CD4-positive, alpha-beta T cell treated with Interleukin-17A for 1 hour (primary cell): ENCODE measurements at places on chromosomes 6 and 20.

DNA sequence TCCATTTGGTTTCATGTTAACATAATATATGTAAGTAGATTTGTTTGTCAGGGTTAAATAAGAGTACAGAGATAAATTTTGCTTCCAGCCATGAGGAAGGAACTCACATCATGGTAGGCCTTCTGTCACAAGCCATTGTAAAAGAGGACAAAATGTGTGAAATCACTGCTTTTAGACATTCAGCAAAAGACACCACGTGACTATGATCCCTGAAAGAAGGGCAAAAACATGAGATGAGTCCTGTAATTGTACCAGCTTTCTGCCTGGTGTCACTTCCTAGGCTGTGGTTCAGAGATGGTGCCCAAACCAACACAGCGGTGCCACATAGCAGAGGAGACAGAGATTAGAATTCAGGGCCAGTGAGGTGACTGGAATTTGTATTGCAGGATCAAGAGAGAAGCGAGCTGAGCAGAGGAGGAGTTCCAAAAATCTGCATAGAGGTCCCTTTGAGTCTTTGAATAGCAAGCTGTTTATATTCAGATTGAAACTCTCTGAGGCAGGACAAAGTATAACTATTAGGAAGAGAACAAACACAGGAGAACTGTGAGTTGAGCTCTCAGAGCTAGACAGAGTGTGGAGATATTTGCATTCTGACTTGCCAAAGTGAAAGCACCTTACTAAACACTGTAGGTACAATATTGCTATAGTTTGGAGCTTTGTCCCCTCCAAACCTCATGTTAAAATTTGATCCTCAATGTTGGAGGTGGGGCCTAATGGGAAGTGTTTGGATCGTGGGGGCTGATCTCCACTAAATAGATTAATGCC, 52.6 kb upstream of the PDE7B start:
- DNase-seq = no peak

- no peak for DNase-seq
These were observed 34.1 kb downstream of the ERMARD start for GRCh38 chr6:169785566-169785965.

DNA sequence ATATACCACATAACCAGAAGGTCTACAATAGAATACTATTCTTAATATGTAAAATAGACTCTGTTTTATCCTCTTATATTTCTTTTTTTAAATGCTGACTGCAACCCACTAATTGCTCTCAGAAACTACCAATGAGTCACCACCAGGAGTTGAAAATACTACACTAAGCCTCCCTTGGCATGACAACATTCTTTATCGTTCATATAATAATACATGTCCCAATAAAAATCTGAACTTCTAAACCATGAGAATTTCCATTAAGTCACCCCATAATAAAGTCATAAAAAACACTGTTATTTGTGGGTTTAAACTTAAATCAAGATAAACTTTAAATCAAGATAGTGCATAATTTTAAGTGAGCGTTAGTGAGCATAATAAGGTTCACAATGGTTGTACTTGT, 4.2 kb downstream of the HACE1 start:
- DNase-seq = no peak

DNA sequence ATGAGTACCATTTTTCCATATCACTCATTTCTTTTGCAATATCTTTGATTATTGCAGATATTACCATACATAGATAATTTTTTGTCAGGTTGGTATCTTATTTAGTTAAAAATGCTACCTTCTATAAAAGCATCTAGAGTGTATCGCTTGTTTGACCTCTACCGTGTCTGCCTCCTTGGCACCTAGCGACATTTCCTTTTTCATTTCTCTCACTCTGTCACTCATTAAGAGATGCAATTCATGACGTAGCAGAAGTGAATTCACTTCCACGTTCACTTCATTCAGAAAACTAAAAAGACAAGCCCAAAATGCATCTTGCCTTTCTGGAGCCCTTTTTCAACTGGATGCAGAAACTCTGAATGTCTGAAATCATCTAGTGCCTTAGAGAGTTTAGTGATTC, 172.9 kb downstream of the MMS22L start:
- DNase-seq = no peak

GRCh38 chr6:149139782-149140136, 177.8 kb upstream of the TAB2 start:
- peak; percentile 21 for DNase-seq

- no peak for DNase-seq
These were observed 53.3 kb downstream of the ISM1 start for GRCh38 chr20:13274275-13274861.

DNA sequence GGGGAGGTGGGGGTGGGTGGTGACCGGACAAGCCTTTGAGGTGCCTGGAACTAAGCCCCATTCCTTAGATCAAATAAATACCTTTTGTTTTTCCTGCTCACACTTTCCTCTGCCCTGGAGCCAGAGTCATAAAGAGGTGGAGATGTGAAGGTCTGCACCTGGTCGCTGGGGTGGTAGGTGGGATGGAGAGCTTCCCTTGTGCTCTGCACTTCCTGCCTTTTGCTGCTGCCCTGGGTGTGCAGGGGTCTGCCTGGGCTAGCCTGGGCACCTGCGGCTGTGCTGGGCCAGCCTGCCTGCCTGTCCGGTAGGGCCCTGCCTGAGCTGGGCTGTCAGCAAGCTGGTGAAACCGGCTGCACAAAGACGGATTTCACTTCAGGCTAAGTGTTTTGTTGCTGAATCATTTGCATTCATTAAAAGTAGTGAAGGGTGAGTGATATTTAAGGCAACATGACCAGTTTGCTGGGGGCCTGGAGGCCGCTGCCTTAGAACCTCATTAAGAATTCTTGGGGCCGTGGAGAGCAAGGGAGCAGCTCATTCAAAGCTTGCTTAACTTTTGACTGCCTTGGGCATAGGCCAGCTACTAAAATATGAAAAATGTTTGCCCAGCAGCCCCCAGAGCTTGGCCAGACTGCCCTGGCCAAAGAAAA, 20.5 kb downstream of the PTK7 start:
- no peak for DNase-seq

- DNase-seq = no peak
These were observed 209.3 kb downstream of the DLL1 start for GRCh38 chr6:170081556-170081955.

GRCh38 chr6:19771753-19772336, 65.3 kb upstream of the ID4 start:
- DNase-seq = no peak

DNA sequence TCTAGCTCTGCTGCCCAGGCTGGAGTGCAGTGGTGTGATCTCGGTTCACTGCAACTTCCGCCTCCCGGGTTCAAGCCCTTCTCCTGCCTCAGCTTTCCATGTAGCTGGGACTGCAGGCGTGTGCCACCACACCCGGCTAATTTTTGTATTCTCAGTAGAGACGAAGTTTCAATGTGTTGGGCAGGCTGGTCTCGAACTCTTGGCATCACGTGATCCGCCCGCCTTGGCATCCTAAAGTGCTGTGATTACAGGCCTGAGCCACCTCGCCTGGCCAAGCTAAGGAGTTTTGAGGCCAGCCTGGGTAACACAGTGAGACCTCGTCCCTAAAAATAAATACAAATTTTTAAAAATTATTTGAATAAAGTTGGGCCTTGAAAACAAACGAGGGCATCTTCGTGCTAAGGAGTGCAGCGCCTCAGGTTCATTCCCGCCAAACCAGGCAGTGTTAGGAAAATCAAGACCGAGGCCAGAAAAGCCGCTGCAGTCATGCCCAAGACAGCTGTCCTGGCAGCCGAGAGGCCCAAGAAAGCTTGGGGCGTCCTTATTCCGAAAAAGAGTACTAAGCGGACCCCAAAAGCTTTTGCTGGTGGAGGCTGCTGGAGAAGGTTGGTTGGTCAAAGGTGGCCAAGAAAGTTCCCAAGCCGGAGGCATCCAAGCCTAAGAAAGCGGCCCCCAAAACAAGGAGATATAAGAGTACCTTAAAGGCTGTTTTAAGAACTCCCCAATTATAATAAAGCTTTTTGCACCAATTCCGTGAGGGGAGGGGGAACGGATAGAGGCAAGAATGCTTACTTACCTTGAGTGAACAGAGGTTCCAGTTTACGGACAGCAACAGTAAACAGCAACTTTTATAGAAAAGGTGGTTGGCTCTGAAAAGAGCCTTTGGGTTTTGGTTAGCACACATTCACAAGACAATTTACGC, 109.0 kb downstream of the HFE start:
- DNase-seq = peak; percentile 38

DNA sequence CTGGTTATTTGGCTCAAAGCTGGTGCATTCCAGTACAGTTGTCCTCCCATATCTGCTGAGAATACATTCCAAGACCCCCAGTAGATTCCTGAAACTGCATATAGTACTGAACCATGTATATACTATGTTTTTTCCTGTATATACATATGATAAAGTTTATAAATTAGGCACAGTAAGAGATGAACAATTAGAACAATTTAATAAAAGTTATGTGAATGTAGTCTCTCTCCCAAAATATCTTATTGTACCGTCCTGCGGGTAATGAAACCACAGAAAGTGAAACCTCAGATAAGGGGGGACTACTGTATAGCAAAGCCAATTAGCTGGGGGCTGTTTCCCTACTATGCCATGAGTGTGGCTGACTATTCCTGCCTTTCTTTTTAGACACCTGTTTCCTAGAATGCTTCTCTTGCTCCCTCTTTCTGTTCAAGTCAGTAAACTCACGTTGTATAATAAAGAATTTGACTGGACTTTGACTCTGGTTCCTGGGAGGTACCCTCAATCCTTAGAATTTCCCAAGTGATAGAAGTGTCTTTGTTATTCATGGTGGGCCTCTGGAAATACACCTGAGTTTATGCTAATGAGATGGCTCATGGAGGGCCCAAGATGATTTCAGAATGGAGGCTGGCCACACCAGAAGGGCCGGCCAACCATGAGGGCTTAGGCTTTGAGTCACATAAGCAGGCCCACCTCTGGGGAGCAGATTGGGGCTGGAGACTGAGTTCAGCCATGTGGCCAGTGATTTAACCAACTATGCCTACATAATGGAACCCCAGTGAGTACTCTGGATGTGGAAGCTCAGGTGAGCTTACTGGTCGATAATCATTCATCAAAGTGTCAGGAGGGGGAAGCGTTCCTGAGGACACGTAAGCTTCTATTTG, 689 bp upstream of the BLOC1S5 start:
- DNase-seq = no peak

DNA sequence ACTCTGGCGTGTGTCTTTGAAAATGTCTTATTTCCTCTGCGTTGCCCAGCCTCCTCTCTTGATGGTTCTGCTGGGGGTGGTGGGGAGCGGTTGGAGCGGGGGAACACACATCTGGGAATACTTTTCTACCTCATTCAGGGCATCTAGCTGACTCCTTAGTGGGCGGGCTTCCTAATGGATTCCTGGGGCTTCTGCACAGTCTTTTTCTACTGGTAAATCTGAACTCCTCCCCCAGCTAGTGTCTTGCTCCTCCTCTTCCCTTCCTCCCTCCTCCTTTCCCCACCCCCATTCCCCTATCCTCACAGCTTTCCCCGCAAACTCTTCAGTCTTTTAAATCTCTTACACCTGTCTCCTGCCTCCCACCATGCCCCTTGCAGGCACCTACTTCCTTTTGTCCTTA, 74.4 kb downstream of the PRL start:
- no peak for DNase-seq

DNA sequence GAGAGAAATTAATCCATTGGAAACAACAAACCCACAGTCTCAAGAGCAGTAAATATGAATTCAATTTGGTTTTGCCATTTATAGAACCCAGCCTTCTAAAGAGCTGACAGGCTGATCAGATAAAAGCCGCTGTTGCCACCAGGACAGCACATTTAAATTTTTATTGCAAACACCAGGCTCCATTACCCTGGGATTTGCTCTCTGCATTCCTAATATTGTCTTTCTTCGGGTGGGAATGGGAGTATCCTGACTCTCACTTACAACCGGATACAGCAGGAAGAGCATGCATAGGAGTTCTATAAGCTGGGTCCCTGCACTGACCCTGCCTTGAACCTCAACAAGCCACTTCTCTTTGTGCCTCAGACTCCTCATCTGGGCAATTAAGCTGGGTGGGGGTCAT, 142.9 kb downstream of the LRFN2 start:
- DNase-seq = no peak

DNA sequence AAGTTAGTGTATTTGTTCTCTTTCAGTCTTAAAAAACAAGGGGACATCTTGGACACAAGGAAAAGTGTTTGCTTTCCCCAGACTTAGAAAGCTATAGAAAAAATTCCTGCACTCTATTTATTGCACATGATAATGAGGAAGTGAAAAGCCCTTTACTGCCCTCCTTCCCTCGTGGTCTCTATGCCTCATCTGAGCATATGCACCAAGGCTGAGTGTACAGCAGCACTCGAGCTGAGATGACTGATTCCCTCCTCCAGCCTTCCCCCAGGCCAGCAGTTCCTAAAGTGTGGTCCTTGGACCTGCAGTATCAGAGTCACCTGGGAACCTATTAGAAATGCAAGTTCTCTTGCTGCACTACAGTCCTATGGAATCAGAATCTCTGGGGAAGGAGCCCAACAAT, 14.3 kb upstream of the LAMP5 start:
- no peak for DNase-seq

GRCh38 chr6:51562198-51562597, 525.2 kb downstream of the PKHD1 start:
- no peak for DNase-seq

DNA sequence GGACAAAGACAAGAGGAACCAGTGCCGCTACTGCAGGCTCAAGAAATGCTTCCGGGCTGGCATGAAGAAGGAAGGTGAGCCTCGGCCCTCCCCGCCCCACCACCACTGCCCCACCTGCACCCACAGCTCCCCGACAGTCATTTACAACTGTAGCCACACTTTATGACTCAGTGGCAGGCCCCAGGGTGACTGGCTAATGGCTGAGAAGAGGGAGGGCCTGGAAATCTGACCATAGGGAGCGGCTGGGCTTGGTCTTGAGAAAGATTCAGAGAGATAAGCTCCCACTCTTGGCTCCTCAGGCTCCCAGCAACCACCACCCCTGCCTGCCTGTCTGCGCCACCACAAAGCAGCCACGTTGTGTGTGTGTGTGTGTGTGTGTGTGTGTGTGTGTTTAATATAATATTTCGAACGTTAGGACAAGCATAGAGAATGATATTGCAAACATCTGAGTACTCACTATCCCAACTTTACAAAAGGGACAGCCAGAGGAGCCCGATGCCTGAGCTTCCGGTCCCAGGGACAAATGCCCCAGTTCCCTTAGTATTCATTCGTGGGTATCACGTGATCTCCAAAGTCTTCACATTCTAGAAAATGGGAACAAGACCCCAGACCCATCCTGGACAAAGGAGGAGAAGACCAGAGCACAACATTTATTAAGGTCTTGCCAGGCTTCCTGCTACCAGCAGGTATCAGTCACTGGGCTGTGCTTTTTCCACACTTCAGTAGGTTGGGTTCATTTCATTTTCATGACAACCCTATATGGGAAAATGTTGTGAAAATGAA, 52.1 kb downstream of the HNF4A start:
- no peak for DNase-seq

GRCh38 chr6:112665114-112665513, 318.0 kb downstream of the RFPL4B start:
- no peak for DNase-seq

DNA sequence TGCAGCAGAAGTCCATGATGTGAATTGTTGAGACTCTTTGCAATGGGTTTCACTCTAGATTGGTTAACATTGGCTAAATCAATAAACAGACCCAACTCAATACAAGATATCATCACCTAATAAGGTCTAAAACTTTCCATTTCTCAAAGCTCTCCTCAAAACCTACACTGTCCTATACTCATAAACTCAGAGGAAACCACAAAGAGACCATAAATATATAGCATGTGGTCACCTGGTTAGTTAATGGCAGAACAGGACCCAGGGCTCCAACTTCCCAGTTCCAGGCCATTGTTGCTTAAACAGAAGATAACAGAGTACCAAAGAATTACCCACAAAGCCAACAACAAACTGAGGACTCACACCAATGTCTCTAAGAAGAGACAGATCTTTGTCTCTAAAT, 12.0 kb downstream of the RTN4IP1 start:
- no peak for DNase-seq
